ENCODE measurements at places on chromosomes 2 and 18.

GRCh38 chr2:24080701-24081100 is 3.9 kb downstream of the TP53I3 start:
- DNase-seq: no peak

- DNase-seq: no peak
These were observed 7.6 kb upstream of the TRIB2 start for GRCh38 chr2:12709207-12709522.

DNA sequence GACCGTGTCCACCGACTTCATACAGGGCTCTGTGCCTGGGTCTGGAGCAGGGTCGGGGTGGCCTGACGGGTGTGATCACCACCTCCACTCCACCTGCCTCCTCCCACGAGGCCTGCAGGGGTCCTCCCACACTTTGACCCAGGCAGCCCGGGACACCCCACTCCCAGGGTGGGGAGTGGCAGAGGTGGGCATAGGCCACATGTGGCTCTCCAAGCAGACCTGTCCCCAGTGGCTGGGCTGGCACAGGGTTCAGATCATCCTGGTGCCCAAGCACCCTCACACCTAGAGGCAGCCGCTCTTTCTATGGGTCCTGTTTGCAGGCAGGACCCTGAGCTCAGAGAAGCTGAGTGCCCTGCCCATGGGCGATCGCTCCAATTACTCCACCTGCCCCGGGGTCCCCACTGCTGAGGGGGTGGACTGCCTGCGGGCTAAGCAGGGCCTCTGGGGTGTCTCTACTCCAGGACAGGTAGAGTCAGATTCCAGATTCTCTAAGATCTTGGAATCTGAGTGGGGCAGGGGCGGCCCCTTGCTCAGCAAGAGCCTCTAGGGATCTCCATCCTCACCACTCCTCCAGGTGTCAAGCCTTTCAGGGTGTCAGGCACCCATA is 1.4 kb downstream of the NEURL3 start:
- no peak for DNase-seq

DNA sequence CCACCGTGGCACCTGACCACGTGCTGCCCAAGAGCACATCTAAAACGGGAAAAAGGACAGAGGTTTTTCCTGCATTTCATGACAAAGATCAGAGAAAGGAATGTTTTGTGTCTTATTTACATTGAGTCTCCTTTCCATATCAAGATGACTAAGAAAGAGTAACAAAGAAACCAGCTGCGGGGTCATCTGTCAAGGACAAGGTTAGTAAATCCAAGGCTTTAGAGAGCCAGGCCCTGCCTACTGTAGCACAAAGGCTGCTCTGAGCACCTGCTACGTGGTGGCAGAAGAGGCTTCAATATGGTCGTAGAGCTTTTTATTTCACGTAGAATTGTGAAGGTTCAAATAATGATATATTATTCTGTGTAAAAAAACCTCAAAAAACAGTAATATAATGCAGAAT is 51.0 kb downstream of the PRELID3A start:
- DNase-seq: no peak

- no peak for DNase-seq
These were observed 25.3 kb downstream of the EMILIN2 start for GRCh38 chr18:2872095-2872494.

- no peak for DNase-seq
These were observed 282.4 kb upstream of the SLC14A2 start for GRCh38 chr18:45332871-45333270.

DNA sequence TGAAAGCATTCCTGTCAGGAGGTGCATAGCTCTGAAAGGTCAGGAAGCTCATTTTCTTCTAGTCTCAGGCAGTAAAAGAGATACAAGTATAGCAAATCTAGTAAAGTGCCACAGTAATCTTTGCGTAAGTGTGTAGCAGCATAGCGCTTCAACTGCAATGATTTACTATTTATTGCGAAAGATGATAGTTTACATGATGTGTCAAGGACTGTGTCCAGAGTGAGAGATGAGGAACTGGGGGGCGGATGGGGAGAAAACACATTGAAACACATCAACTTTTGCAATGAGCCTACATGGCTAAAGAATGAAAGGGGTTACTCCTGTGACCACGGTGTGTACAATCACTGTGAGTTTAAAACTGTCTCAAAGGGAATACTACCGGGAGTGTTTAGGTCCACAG is 644.4 kb downstream of the GALR1 start:
- DNase-seq: no peak

GRCh38 chr18:1438458-1438910 is 533.8 kb downstream of the ADCYAP1 start:
- no peak for DNase-seq

DNA sequence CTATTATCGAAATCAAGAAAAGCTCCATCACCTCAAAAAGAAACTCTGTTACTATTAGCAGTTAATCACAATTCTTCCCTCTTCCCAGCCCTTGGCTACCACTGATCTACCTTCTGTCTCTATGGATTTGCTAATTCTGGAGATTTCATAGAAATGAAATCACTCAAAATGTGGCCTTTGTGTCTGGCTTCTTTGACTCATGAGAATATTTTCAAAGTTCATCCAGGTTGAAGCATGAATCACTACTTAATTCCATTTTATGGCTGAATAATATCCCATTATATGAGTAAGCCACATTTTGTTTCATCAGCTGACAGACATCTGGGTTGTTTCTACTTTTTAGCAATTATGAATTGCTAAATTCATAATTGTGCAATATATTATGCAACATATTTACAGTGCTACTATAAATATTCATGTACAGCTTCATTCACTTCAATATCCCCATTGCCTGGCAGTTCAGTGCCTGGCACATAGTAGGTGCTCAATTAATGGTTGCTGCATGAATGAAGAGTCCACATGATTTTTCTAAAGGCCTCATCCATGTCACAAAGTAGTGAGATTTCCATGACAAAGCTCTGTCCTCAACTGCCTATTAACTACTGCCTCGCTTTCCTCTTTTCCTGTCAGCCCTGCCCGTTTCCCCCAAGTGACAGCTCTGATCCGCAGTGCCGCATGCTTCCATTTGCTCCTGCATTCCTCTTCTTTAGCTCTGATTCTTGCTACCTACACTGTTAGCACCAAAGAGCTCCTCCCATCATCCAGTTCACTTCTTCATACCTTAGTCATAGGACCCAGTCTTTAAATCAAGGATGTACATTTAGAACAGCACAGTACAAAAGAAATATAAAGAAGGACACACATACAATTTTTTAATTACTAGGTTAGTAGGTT is 32.8 kb downstream of the CCDC93 start:
- DNase-seq: no peak

DNA sequence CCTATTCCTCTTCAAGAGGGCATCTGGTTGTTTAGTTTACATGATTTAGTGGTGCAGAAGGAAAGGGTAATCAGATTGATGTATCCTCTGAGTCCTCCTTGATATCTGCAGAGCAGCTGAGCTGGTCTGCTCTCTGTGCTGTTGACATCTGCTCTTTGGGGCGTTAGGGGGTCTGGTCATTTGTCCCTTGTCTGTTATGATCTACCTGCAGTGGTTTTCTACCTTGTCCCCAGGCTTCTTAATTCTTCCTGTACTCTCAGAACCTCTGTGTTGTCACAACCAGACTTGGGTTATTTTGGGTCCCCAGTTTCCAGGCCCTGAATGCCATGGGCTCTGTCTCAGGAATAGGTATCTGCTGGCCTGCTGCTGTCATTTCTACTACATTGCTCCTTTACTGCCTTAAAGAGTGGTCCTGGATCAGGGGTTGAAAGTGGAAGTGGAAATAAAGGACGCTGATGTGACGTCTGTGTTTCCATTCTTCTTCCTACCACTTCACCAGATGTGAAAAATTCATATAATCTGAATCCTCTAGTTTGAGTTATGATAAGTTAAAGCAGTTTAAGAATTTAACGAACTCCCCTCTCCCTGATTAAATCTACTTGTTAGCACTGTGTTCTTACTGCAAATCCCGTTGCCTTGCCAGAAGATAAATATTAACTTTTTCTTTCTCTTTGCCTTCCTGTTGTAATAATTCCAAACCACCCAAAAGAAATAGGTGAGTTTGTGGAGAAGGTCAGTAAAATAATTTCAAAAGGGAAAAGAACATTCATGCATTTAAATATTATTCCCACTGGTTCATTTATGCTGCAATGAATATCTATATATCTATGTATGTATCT is 16.6 kb upstream of the CPS1 start:
- DNase-seq: no peak

GRCh38 chr2:65710779-65711295 is 278.4 kb upstream of the SPRED2 start:
- DNase-seq: no peak

- DNase-seq: no peak
These were observed 41.0 kb downstream of the SLC66A3 start for GRCh38 chr2:11196246-11196645.

GRCh38 chr2:235413064-235413463 is 80.8 kb upstream of the AGAP1 start:
- DNase-seq: no peak

DNA sequence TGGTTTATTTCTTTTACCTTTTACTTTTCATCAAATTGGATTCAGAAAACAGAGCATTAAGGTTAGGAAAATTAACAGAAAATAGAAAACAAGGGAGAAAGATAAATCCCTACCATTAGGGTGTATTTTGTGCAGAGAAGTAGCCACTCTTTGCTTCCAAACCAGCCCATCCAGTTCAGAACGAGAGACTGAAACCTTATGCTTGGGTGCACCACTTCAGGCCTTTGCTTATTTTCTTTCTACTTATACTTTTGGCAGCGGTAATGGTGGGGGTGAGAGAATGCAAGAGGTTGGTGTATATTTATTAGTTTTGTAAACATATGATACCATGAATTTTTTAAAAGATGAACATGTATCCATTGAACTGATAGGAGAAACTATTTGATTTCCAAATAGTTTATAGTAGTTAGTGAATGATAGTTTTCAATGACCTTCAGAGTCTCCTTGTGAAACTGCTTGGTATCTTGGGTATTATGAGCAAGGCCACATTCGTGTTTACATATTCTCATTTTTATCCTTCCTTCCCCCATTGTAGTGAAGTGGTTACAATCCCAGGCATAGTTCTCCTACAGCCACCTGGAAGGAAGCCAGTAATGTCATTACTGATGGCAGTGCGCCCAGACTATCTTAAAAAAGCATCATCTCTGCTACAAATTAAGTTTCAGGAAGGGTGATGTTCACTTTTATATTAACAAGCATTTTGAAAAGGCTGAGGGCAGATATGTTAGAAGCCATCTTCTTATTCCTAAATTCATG is 60.8 kb downstream of the MFSD6 start:
- DNase-seq: peak; percentile 65

GRCh38 chr2:230944123-230944653 is 19.1 kb upstream of the GPR55 start:
- no peak for DNase-seq

DNA sequence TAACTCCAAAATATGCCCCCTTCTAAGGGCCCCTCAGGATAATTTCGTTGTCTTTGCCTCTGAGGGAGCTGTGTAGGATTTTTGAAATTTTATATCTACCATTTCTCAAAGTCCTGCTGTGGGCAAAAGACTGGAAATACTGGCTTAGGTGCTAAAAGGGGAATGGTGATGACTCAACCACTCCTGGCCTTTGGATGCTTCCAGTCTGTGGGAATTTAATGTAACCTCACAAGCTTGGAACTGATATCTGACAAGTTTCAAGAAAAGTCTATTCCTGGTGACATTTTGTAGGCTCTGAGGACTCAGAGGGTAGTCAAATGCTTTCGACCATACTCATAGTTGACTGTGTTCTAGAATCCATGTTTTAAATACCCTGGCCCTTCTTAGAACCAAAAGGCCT is 3.4 kb upstream of the APCDD1 start:
- DNase-seq: no peak

DNA sequence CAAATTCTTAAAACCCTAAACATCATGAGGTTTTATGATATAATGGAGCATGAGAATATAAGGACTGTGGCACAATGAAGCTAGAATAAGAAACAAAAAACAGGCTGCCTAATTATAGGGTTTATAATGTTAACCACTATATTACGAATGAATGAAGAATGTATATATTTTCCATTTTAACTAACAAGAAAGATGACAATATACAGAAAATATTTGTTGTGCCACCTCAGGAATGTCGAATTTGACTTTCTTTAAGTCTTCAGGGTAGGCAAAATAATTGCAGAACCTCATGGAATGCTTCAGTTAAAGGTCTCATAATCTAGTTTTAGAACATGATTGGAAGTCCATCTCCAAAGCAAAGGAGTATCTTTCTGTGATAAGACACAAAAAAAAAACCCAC is 282.9 kb upstream of the SLC8A1 start:
- no peak for DNase-seq

GRCh38 chr2:98444436-98445176 is at the start of gene INPP4A:
TSS of gene INPP4A (plus strand) at chr2:98444858. CDS start at chr2:98520049, 75,191 bp downstream.
- peak; percentile 82 for DNase-seq

DNA sequence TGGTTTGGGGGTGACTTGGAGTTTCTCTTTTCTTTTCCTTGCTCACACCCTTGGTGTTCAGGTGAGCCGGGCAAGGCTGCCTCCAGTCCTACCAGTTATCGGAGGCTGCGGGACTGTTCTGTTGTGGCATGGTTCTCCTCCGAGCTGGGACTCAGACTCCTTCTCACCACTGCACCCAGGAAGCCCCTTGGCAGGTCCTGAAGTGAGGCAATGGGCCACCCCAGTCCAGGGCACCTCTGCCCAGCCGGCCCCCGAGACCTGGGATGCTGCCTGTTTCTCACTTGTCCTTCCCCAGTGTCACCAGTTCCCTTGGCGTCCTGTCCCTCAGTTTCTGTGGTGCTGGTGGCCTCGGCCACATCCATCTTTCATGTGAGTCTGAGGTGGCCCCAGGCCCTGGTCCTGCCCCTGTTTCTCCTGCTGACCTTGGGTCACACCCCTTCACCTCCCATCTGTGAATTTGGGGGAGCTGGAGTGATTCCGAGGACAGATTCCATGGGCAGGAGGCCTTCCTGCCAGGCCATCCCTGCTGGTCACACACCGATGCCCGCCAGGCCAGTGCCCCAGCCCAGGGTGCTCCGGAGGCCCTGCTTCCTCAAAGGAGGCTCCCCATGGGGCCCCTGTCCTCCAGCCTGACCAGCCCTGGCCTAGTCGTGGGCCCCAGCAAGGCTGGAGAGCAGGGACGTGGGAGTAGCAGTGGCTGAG is 6.6 kb upstream of the KLHL30 start:
- DNase-seq: no peak

DNA sequence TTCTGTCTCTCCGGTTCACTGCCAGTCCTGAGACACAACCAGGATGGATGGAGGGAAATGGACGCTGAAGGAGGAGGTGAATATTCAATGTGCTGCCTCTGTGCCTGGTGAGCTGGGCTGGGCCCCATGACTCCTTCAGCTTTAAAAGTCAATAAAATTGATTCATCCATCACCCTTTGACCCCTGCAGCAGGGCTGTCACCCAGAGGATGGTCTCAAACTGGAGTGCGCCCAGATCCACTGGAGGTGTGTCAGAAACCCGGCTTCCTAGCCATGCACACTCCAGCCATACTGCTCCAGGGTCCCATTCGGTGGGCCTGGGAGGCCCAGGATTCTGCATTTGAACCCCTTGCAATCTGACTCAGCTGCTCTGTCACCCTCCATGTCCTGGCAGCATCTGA is 94.1 kb upstream of the BOD1L2 start:
- no peak for DNase-seq

GRCh38 chr2:181185948-181186347 is 205.5 kb downstream of the UBE2E3 start:
- DNase-seq: no peak

- no peak for DNase-seq
These were observed 95.1 kb downstream of the BAZ2B start for GRCh38 chr2:159521272-159521671.

- peak; percentile 14 for DNase-seq
These were observed 565.5 kb downstream of the CCDC85A start for GRCh38 chr2:56749152-56749752.

GRCh38 chr2:74585406-74586185 is 31.1 kb downstream of the DOK1 start:
- DNase-seq: no peak
